T-cell (primary cell): ENCODE measurements at places on chromosomes 4 and X.

- DNase-seq, result no peak
Observed at GRCh38 chrX:96126182-96126581, 558.5 kb upstream of the DIAPH2 start.

- no peak for DNase-seq
Observed at GRCh38 chr4:15158406-15159091, 156.3 kb downstream of the CPEB2 start.

DNA sequence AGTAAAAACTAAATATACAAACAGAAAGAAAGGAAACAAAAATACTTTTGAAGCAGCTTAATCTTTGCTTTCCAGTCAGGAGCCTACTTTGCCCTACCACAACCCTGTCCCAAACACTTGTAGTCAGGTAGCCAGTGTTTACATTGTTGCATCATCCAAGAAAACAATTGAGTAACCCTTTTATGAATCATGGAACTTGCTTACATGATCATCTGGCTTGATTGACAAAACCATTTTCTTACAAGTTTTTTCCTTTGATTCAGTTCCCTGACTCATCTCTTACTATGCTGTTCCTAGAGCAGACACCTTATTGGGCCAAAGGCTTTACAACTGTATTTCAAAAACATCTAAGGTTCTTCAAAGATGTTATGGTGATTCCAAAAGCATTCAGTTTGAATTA, 740.1 kb downstream of the KLHL13 start:
- no peak for DNase-seq

DNA sequence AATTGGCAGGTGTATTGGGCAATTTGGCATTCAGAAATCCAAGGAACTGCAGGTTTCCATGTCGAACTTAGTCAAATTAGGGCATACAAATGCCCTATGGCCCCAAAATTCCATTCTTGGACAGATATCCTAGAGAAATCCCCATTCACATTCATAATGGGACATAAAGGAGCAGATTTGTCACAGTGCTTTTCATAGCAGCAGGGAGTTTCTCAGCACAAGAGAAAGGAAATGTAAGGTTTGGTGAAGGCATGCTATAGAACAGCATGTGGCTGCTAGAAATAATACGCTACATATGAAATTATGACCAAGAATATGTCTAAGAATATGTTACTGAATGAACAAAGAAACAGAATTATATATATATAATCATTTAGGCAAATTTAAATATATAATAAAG, 437.5 kb upstream of the BOD1L1 start:
- no peak for DNase-seq

DNA sequence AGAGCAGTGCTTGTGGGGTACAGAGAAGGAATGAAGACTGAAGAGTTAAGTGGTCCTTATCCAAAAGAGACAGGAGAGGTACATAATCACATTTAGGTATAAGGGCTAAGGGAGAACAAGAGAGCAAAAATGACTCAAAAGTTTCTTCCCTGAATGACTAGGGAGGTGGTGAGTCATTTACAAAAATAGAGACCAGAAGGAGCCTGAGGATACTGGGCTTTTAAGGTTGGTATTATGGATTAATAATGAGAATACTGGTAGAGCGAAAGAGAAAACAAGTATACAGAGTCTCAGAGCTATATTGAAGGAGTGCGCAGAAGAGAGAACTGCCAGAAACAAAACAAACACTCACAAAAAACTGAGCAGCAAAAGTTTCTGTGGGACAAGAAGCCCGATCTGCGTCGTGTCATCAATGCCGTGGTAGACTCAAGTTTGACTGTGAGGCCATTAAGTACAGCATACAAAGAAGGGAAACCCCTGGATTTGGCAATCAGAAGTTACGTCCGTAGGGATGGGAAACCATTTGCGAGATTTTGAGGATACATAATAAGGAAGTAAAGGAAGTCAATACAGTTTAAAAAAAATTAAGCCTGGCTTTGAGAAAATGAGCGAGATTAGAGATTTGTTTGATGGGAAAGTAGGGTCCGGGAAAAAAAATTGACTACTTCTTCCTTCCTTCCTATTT, 129.1 kb upstream of the STIM2 start:
- no peak for DNase-seq

DNA sequence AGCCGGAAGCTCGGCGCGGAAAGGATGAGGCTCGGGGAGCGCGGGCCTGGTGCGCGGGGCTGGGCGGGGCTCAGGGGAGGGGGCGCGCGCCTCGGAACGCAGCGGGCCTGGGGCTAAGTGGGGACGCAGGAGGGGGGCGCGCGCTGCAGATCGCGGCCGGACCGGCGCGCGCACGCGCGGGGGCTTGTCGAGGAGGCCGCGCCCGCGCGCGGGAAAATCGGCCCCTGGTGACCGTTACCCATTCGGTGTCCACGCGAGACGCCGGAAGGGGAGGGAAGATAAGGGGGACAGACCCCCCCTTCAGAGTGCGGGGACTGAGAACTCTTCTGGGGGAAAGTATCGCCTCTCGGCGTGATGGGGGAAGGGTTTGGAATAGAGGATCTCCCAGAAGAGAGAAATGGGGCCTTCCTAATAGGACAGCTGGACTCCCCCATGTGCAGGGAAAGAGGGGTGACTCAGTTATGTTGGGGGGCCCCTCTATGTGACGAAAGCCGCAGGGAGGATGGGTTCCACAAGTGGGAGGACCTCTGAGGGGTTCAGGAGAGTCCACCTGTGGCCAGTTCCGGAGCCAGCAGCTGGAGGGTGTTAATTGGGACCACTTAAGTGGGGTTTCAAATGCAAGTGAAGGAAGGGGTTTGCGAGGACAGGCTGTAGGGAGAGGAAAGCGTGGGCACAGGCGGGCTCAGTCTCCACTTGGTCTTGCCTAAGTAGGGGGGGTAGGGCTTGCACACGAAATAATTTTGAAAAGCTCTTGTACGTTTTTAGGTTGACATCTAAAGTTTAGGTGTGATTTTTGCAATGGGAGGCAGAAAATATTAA, 584 bp downstream of the SUV39H1 start:
- no peak for DNase-seq

- no peak for DNase-seq
Observed at GRCh38 chr4:112916868-112917267, 132.6 kb upstream of the ANK2 start.

- DNase-seq, result no peak
Observed at GRCh38 chr4:14035076-14035475, 407.6 kb upstream of the BOD1L1 start.

GRCh38 chr4:4666693-4667621, 125.1 kb upstream of the STX18 start:
- DNase-seq, result no peak

DNA sequence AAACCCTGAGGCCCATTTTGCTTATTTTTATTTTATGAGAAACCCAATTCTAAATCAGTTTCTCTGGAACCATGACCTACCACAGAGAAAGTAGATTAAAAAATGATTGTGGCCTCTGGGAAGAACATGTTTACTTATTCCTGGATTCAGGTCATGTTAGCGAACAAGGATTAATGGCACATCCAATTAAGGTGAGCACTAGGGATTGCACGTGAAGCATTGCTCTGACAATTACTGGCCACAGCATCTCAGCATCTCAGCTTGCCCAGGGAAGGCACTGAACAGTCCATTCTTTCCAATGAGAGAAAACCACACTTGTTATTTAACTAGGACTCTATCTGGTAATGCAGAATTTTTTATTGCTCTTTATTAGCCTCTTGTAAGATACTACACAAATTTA, 119.8 kb downstream of the ZNF330 start:
- no peak for DNase-seq

DNA sequence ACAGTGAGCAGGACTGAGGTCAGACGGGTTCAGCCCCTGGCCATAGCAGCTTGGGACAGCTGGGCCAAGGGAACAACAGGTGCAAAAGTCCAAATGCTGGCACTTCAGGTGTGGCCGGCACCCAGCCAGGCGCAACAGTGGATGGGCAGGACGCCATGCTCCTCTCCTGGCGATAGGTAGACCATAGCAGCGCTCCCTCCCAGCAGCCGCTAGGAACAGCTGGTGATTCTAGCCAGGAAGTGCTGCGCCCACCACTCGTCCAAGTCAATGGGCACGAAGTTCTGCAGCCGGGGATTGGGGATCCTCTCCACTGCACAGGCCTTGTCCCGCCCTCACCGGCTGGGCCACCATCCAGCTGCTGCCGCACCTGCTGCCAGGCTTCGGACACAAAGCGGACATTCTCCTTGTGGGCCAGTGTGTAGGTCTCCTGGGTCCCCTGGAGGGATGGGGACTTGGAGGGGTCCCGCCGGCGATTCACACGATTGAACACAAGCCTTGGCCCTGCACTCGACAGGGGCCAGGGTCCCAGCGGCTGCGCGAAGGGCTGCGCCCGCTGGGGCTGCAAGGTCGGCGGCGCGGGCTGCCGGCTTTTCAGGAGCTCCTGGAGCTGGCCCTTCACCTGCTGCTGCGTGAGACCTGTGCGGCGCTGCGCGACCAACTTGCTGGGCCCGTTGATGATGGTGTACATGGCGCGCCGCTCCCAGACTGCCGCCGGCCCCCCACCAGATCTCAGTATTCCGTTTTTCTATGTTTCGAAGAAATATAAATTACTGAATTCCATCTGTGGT, 227.5 kb upstream of the STK26 start:
- no peak for DNase-seq

DNA sequence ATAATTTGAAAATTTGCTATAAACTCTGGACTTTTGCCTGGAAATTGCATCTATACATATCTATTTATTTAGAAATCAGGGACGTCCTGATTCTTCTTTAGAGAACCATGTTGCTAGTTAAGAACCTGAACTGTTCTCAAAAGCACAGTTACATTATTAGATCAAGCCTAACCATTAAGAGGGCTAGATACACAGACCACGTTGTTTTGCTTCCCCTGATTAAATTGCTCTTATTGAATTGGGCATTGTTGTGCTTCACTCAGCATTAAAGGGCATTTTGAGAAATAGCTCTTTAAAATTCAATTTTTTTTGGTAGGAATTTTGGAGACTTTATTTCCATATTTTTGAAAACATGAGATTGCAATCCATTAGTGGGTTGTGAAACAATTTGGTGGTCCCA, 44.4 kb downstream of the FIP1L1 start:
- DNase-seq, result no peak

- DNase-seq, result no peak
Observed at GRCh38 chr4:153159016-153159415, 45.2 kb upstream of the TRIM2 start.

GRCh38 chr4:21795091-21795490, 153.5 kb downstream of the KCNIP4 start:
- DNase-seq, result no peak

GRCh38 chrX:40012868-40013265, 84.9 kb downstream of the BCOR start:
- no peak for DNase-seq

- DNase-seq, result no peak
Observed at GRCh38 chr4:7187168-7187535, 5.2 kb upstream of the SORCS2 start.

DNA sequence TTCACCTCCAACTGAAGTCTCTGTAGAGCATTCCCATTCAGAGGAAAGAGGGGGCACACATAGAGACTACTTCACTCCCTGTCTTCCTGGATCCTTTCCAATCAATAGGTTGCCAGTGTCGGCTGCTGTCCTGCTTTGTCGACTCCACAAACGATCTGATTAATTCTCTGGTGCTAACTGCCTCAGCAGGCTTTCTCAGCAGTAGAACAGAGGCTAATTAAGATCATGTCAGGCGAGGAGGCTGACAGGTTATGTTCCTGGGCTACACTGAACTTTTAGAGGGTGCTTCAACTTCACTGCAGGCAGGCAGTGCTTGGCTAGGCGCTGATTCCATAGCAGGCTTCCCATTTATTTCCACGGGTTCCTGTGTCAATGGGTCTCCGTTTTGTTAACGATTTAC, 79.2 kb downstream of the GRIA3 start:
- no peak for DNase-seq

GRCh38 chr4:85776579-85776978, 301.6 kb downstream of the ARHGAP24 start:
- DNase-seq, result no peak

GRCh38 chr4:146291313-146291712, 77.0 kb downstream of the REELD1 start:
- no peak for DNase-seq
